ENCODE measurements at places on chromosomes 6 and 20. TPM values are rescaled to one million over a fixed set of nuclear protein-coding genes. Genes with fewer than 3 reads are reported as not detected.

DNA sequence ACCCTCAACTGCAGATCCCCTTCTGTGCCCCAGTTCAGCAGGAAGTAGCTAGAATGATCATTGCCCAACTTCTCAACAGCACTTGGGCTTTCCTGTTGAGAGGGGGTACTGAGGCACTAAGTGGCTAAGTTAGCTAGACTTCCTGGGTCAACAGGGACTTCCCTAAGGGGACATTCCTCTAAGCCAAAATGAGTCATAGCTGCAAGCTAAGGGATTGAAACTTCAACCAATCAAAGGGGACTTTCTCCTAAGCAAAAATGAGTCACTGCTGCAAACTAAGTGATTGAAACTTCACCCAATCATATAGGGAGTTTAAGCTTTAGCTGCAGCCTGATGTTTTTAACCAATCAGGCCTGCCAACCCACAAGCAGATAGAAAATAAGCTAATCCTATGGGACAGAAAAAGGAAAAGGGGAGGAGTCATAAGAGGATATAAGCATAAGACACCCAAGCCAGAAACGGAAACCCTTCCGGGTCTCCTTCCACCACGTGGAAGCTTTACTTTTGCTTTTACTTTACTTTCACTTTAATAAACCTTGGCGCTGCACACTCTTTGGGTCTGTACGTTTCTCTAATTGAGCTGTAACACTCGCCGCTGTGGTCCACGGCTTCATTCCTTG lies 659.0 kb upstream of the HS3ST5 start:
- DNase-seq: no peak

DNA sequence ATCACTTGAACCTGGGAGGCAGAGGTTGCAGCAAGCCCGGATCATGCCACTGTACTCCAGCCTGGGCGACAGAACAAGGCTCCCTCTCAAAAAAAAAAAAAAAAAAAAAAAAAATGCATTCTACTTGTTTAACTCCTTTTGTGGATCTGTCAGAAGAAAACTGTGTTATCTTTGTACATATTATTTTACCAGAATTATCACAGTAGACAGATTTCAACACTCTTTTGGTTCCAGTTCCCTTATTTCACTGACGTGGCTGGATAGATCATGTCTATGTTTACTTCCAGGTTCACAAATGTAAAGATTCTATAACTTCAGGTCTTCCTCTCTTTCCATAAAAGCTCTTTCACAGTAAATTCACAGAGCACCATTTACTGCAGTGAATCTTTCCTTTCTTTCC lies 18.4 kb downstream of the NUDT3 start:
- DNase-seq: peak; percentile 39

DNA sequence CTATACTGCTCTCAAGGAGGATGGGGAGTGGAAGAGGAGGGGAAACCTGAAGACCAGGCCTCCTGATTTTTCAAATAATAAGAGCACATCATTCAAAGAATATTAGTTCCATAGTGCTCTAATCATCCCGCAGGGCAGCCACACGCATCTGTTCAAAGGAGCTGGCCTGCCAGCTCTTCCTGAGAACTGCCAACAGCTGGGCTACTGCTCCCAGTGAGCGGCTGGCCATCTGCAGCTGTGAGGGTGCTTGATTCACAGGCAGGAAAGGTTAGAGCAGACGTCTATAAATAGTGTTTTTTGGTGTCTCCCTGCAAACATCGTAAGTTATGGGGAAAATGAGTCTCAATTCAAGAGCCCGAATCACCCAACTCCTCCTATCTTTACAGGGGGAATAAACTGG lies 17.3 kb downstream of the NSFL1C start:
- peak; percentile 46 for DNase-seq

DNA sequence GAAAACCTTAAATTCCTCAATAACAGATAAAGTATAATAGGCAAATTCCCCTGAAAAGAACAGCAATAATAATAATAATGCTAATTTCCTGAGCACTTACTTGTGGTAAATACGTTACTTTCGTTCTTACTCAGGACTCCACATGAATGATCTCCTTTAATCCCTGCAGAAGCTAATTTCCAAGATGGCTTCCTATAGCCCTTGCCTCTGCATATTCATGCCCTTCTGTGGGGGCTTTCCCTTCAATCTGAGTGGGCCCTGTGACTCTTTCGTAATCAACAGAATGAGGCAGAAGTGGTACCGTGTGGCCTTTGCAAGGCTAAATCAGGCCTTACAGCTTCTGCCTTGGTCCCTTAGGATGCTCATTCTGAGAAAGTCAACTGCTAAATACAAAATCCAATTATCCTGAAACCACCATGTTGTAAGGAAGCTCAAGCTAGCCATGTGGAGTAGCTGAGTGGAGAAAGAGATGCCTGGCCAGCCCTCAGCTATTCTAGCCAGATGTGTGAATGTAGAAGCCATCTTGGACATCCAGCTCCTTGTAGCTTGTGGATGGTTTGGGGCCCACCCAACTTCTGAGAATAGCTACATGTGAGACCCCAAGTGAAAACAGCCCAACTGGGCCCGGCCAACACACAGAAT lies 50.5 kb downstream of the MCUR1 start:
- no peak for DNase-seq

DNA sequence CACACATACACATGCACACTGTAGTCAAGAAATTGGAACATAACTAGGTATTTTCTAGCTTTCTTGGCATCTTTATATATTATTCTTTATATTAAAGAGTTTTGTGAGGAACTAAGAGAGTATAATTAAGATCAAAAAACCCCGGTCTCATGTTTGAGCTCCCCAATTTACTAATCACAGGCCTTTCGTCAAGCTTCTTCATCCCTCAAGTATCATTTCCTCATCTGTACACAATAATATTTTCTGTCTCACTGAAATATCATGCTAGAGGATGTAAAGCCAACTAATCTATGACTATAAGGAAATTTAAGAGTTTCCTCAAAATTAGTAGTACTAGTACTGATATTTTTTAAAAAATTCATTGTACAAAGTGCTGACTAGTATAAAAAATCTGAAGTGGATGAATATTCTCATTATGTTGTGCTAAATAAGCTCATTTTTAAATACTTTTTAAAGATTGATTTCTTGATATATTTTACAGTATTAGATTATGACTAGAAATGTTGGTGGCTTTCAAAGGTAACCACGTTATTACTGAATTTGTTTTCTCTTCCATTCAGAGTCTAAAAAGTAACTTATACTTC lies 28.0 kb downstream of the PEX3 start:
- no peak for DNase-seq

DNA sequence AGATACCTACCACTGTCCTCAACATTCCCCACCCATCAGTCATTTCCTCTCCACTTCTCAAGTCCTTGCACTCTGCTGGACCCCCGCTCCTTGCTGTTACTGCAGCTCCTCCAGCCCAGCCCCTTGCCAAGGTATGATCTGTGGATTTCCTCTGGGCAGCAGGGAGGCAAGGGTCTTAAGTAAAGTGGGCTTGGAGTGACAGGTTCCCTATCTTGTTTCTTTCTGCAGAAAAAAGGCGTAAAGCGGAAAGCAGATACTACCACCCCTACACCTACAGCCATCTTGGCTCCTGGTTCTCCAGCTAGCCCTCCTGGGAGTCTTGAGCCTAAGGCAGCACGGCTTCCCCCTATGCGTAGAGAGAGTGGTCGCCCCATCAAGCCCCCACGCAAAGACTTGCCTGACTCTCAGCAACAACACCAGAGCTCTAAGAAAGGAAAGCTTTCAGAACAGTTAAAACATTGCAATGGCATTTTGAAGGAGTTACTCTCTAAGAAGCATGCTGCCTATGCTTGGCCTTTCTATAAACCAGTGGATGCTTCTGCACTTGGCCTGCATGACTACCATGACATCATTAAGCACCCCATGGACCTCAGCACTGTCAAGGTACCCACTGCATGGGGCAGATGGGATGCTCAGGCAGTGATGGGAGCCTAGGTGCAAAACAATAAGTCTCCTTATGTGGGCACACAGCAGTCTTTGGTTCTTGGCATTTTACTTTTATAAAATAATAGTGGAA lies 8.1 kb downstream of the BRD2 start:
- DNase-seq: no peak

DNA sequence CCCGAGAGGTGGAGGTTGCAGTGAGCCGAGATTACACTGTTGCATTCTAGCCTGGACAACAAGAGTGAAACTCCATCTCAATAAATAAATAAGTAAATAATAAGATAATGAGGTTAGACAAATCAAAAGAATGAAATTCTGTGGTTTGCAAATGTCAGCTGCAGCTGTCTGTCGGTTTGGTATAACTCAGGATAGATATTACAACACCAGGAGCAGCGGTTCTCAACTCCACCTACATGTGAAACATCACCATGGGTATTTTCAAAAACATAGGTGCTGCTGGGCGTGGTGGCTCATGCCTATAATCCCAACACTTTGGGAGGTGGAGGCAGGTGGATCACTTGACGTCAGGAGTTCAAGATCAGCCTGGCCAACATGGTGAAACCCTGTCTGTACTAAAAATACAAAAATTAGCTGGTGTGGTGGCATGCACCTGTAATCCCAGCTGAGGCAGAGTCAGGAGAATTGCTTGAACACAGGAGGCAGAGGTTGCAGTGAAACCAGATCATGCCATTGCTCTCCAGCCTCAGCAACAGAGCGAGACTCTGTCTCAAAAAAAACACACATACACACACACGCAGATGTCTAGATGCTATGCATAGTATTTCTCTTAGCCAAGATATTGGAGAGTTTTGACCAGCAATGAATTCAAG lies 126.1 kb upstream of the LAMP5 start:
- no peak for DNase-seq

DNA sequence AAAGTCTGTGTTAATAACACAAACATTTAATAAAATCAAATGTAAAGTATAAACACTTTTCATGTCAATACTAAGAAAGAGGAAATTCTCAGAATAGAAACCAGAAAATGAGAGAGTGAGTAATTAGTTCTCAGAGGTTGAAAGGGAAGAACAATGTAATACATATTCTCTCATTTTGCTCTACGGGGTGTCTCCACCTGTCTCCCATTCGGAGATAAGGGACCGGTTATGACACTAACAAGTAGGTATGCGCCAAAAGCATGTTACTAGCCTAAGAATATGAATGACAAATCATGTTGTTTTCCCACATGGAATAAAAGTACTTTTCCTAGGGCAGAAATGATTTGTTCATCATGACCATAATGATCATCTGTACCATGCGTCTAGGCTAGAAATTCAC lies 35.6 kb upstream of the PRELID3B start:
- no peak for DNase-seq

- DNase-seq: no peak
These were observed 41.1 kb upstream of the FANCE start for GRCh38 chr6:35411066-35411465.

GRCh38 chr20:54228841-54229240 lies 21.0 kb downstream of the PFDN4 start:
- no peak for DNase-seq

GRCh38 chr6:17729223-17730077 lies 22.7 kb upstream of the NUP153 start:
- DNase-seq: no peak

GRCh38 chr20:58635279-58635665 lies 15.8 kb upstream of the STX16 start:
- DNase-seq: no peak

DNA sequence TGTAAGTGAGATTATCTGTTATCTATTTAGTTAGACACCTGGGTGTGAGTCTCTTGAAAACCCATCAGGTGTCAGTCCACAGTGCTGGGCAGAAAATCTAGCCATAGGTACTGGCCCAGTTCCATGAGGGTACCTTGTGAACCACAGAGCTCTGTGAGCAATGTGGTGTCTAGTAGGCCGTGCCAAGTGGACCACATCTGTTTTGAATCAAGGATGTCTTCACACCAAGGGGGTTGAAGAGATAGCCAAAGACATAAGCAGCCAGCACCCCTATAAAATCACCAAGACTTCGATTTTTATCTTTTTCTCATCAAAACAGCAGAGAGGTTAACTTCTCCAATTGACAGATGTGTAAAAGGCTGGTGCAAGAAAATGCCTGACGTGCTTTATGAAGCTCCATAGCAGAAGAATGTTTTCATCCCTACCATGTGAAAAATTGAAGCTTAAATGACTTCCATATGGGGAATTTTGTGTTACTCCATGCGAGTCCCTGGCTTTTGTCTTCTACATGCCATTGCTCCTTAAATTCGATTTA lies 368.7 kb downstream of the HAO1 start:
- DNase-seq: no peak

GRCh38 chr20:54244113-54244512 lies 36.2 kb downstream of the PFDN4 start:
- DNase-seq: no peak

DNA sequence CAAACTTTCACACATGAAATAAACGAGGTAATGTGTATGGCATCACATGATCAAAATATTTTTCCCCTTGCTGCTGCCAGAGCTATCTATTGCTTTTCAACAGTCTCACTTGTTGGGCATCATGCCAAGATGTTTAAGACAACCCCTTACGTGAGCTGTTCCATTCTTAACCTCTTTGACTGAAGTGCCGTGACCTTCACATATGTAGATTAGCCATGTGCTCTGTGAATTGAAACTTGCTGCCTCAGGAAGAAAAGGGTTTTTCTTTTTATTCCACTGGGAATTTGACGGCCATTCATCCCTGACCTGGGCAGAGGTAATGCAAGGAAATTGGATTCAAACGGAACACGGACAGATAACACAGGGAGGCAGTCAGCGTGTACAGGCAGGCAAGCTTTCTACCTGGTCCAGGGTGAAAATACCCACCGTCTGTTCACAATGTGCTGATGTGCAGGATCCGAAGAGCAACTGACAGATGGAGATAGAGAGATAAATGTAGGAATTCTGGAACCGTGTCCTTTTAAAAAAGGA lies 14.2 kb downstream of the ARID1B start:
- peak; percentile 74 for DNase-seq

DNA sequence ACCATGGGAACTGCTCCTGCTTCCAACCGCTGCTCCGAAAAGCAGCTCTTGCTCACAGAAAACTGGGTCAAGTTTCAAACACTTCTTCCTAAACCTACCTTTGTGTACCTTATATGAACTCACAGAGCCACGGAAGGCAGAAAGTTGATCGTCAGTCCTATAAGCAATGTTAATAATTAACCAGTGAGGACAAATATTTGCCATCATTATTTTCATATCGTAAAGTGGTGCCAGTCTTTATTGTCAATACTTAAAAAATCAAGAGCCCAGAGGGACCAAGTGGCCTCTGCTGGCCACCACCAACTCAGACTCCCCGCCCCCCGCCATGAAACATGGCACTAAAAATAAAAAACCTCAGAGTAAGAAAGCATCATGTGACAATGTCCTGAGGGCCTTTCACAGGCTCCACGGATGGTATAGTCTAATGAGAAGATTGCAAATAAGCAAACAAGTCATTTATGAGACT lies 9.1 kb upstream of the PBOV1 start:
- DNase-seq: no peak

- DNase-seq: no peak
These were observed 9.4 kb downstream of the CTNNBL1 start for GRCh38 chr20:37703035-37703845.

NR2E1 gene
- total RNA-seq: not detected

OPRL1 gene
- total RNA-seq: 0.93 TPM

PDSS2 gene
- 6.6 TPM for total RNA-seq

CST5 gene
- not detected for total RNA-seq

LTB gene
- 0.58 TPM for total RNA-seq

MRPS26 gene
- total RNA-seq: 46.1 TPM

PLG gene
- total RNA-seq: 0.40 TPM

HEY2 gene
- 6.1 TPM for total RNA-seq

PAK5 gene
- total RNA-seq: 0.04 TPM

LRRC73 gene
- total RNA-seq: 0.22 TPM
